ENCODE measurements at places on chromosomes 1 and 21.

DNA sequence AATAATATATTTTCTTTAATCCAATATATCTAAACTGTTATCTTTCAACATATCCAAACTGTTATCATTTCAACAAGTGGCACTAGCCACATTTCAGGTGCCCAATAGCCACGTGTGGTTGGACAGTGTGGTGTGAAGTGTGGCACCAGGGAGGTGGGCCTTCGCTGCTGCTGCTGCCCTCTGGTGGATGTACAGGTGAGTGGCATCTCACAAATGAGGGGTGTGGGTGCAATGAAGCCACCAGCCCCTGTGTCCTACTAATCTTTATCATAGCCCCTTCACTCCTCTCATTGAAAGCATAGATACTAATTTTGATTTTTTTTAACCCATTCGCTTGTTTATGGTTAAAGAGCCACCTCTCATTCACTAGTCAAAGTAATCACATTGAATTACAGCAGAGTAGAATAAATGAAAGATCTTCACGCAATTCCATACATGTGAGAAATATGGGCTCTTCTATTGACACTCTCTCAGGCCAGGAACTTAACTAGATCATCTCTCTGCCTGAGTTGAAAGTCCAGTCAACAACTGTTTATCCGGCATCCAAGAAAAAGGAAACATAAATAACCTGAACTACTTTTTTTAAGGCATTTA is 499.2 kb downstream of the OMA1 start:
- DNase-seq, result no peak

- DNase-seq, result no peak
Measured at GRCh38 chr1:185238447-185238846, 78.6 kb downstream of the IVNS1ABP start.

- no peak for DNase-seq
Measured at GRCh38 chr1:157008502-157008901, 37.0 kb downstream of the ARHGEF11 start.

GRCh38 chr1:34742667-34743270 is 12.1 kb upstream of the GJB5 start:
- DNase-seq, result peak; percentile 21

GRCh38 chr1:215761446-215761845 is 194.3 kb downstream of the KCTD3 start:
- DNase-seq, result no peak

- no peak for DNase-seq
Measured at GRCh38 chr1:86714159-86714558, 9.8 kb downstream of the SH3GLB1 start.

- DNase-seq, result no peak
Measured at GRCh38 chr1:33380811-33381210, 50.1 kb downstream of the PHC2 start.

GRCh38 chr1:54404939-54405897 is 976 bp downstream of the SSBP3 start:
- no peak for DNase-seq

- no peak for DNase-seq
Measured at GRCh38 chr1:230574502-230574901, 67.8 kb upstream of the COG2 start.

- DNase-seq, result no peak
Measured at GRCh38 chr1:16215882-16216753, 3.7 kb upstream of the ARHGEF19 start.

DNA sequence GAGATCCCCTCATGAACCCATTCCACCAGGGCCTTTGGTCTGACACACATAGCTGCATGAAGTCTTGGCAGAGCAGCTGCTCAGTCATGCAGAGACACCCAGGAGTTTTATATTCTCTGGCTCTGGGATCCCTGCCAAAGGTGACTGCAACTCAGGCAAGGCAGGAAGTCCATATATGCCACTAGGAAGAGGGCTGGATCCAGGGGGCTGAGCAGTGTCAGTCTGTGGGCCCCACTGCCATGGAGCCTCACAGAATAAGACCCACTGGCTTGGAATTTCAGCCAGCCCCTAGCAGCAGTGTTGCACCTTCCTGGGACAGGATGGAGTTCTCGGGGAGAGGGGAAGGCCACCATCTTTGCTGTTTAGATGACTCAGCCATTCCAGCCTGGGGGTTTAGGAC is 199.7 kb downstream of the TBX15 start:
- DNase-seq, result peak; percentile 67

DNA sequence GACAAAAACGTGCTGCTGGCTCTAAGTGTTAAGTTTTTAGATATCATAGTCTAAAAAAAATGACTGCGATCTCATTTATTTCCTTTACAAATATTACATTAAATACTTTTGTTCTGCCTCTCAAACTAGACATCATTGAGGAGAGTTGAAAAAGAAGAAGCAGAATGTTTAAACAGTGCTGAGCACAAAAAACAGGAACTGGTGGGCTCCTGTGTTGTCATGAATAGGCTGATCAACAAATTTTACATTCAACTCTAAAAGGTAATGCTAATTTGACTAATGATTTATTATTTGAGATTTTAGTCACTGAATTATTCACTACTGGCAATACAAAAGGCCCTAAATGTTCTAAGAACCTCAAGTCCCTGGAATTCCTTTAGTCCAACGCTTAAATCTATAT is 66.1 kb downstream of the GPATCH2 start:
- DNase-seq, result no peak

GRCh38 chr1:198577444-198577843 is 37.0 kb upstream of the ATP6V1G3 start:
- DNase-seq, result peak; percentile 67

- no peak for DNase-seq
Measured at GRCh38 chr21:35843911-35844667, 216.2 kb downstream of the SETD4 start.

DNA sequence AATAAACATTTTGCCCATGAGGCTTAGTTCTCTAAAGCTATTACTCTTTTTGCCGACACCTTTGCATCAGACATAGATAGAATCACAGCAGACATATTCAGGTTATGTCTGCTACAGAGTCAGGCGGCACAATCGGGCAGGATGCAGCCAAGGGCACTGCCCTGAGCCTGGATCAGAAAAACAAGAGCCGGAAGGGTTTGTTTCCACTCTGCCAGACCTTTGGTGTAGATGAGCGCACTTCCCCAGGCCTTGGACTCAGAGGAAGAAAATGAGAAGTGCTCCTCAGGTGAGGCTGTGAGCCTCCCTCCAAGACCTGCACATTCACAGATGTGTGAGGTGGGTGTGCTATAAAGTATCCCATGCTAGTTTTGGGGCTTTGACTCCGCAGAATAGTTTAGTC is 43.7 kb downstream of the GNG12 start:
- DNase-seq, result no peak

DNA sequence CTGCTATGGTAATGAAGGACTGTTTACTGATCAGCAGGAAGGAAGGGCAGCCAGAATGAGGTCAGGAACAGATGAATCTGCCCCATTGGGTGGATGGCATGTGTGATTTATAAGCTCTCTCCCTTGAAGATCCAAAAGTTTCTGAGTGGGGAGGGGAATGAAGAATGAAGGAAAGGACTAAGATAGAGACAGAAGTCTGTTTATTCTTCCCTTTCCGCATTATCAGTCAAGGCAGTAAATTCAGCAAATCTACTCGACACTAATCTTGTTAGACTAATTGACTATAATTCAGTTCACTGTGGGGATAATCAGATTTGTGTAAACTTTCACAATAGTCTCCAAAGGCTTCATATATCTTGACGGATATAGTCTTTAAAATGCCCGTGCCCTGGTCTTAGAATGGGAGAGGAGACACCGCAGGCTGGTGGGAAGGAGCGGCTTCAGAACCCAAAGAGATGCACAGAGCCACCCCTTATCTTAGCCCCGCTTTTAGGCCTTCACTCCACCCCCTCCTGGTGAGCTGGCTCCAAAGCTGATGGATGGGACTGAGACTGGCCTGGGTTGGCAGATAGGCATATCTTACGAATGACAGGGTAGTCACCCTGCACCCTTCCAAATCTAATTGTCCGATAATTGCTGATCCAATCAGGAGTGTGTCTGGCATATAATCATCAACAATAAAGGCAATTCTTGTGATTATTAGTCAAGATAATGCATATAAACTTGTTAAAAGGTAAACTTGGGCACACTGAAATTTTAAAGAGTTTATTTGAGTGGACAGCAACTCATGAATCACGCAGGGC is 76.0 kb upstream of the PPM1J start:
- DNase-seq, result no peak

DNA sequence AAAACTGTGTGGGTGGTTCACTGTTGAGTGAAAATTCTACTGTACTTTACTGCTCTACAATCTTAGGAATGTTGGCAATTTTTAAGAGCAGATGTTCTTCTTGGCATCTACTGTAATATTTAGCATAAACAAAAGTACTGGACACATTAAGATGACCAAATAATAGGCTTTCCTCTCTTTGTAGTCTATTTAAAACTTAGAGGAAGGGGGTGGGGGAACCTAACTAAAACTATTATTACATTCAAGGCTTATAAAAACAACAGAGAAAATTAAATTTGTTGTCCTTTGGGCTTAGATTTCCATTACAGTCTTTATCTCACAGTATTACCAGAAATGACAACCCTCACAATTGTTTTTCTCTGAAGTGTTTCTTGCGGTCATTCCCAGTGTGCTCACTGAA is 181.2 kb downstream of the PLPPR4 start:
- DNase-seq, result peak; percentile 71

- peak; percentile 44 for DNase-seq
Measured at GRCh38 chr1:204941421-204942338, 71.0 kb downstream of the NFASC start.

DNA sequence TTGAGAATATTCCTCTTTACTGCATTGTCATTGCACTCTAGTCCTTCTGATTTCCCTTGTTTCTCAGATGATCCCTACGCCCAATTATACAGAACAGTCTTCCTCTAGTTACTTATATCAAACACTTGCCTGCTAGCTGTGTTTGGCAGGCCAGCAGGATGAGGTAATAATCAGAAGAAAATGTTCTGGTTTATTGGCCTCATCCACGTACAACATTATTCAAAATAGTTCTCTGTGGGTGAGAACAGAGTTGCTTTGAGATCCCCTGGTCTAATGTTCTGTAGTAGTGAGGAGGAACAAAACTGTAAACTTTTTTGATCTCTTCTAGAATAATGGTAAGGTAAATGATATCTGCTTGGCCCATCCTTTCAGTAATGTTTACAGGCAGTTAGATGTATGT is 22.3 kb upstream of the C1orf105 start:
- no peak for DNase-seq

DNA sequence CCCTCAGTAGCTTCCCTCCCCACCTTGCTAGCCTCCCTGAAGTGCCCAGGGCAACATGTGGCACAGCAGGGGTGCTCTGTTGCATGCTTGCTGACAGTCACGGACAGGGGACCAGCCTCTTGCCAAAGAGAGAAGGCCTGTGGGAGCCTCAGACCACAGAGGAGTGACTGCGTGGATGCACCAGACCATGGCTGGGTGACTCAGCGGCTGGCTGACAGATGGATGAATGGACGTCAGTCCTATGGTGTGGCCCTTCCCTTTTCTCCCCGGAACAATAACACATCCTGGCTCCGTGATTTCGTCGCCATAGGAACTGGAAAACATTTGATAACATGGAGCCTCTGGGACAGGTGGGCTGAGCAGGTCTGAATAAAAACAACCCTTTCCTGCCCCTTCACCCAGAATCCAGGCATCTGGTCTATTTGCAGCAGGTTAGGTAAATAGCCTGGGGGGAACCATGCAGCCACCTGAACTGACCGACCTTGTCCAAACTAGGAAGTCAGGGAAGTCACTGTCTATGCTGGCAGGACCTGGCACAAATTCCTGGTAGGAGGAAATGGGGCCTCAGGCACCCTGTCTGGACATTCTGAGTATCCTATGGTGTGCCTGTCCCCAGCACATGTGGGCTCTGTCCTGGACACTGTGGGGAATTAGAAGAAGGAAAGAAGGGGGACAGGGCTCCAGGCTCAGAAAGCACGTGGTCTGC is 53.3 kb downstream of the NENF start:
- DNase-seq, result peak; percentile 77

DNA sequence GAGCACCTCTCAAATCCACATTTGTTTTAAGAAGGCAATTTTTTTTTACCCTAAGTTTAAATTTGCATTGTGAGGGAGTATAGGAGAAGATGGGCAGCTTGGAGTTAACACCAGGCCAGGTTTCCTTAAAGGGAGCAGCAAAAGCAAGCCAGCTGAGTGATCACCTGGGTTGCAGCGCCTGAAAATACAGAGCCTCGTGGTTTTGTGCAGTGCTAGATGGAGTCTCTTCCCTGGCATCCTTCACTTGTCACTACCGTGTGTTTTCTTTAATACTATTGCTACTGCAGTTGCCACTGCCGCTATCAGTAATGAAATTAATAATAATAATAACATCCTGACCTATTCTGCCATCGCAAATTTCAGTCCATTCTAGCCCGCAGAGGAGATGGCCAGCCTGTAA is 35.2 kb upstream of the VAV3 start:
- DNase-seq, result no peak

DNA sequence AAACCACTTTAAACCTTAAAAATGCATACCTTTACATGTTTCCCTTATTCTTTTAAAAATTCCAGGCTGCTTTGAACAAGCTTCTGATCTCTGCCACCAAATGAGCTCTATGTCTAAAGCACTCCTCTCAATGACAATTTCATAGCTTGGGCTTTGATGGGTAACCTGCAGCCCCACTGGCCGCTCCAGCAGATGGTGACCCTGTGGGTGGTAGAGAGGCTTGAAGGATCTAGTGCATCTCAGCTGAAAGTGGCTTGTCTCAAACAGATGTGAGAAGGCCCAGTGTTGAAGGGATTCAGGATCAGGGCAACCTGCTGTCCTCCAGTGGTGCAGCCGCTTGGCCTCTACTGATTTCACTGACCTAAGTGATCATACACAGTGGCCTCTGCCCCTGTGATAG is 84.7 kb upstream of the IRF2BP2 start:
- no peak for DNase-seq

- DNase-seq, result no peak
Measured at GRCh38 chr1:192801451-192801850, 7.4 kb upstream of the RGS2 start.

- no peak for DNase-seq
Measured at GRCh38 chr1:110610696-110611286, 4.6 kb upstream of the KCNA2 start.

- no peak for DNase-seq
Measured at GRCh38 chr1:225677350-225678124, 24.6 kb upstream of the ENAH start.

DNA sequence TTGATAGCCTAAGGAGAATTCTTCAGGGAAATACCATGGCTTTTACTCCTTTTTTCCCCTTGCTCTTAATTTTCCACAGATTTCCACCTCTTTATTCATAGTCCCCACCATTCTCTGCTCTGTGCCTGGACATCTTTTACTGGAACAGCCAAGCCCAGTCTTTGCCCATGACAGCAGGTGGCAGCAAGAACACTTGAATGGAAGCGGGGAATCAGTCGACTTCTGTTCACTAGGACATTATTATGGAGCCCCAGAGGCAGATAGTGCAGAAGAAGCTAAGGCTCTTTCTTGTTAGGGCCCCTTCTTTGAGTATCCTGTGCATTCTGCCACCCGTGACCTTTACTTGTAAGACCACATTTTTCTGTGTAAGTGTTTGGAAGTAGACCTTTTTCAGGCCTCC is 6.3 kb downstream of the OR14I1 start:
- no peak for DNase-seq

- no peak for DNase-seq
Measured at GRCh38 chr1:201281573-201281972, 1.7 kb upstream of the PKP1 start.

- DNase-seq, result no peak
Measured at GRCh38 chr1:70941563-70941962, 106.1 kb downstream of the PTGER3 start.

Data from GM04504 (cell line).